ENCODE measurements at places on chromosomes 6 and 20.
A peak's percentile ranks its signal among the peaks of the same experiment; 100 is the strongest.

DNA sequence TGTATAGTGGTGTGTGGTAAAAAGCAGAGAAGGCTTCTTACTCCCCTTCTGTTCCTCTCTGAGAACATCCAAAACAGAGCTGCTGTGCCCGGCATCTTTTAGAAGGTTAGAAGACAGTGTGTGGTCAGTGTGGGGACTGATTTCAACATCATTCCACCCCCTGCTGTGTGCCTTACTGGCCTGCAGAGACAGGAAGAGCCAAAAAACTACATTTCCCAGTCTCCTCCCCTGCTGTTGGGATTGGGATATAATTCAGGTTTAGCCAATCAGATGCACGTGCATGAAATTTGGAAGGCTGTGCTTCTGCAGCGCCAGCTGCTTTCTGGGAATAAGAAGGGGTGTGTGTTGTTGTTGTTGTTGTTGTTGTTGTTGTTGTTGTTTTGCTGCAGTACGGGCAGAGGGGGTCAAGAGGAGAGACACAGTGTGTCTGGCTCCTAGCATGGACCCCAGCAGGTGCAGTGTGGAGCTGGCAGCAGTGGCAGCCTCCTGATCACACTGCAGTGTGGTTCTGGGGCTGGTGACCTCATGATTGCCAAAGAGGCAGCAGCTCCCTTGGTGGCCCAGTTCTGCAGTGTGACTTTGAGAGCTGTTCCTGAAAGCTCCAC is 74.7 kb downstream of the MRPL14 start:
- DNase-seq: no peak

DNA sequence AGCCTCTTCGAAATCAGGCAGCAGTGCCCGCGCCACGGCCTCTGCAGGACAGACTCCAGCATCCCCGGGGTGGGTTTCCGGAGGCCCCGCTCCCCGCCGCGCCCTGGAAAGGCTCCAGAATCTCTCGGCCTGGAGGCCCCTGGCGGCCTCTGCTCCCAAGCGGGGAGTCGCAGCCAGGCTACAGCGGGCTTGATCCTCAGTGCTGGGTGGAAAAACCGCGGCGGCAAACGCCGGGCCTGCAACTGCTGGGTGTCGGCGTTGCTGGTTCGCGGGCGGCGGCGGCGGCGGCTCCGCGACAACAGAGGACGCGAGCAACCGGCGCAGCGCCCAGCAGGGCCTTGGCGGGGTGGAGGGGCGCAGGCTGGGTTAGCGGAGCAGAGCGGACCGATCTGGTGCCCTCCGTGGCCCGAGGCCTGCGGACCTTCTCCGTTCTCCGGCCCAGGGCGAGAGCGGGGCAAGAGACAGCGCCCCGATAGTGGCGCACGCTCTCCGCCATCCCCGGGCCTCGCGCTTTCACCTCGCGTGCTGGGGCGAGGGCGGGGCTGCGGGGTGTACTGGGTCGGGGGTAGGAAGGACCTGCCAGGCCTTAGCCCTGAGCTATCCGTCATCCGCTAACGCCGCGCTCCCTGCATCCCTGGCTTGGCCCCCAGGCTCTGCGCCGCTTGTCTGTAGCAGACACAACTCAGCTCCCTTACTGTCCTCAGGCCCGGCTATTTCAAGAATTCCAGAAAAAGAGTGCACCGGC is 3.4 kb upstream of the ZNF292 start:
- DNase-seq: peak; percentile 77

- DNase-seq: no peak
Observed at GRCh38 chr6:3940703-3941102, 91.5 kb downstream of the FAM50B start.

DNA sequence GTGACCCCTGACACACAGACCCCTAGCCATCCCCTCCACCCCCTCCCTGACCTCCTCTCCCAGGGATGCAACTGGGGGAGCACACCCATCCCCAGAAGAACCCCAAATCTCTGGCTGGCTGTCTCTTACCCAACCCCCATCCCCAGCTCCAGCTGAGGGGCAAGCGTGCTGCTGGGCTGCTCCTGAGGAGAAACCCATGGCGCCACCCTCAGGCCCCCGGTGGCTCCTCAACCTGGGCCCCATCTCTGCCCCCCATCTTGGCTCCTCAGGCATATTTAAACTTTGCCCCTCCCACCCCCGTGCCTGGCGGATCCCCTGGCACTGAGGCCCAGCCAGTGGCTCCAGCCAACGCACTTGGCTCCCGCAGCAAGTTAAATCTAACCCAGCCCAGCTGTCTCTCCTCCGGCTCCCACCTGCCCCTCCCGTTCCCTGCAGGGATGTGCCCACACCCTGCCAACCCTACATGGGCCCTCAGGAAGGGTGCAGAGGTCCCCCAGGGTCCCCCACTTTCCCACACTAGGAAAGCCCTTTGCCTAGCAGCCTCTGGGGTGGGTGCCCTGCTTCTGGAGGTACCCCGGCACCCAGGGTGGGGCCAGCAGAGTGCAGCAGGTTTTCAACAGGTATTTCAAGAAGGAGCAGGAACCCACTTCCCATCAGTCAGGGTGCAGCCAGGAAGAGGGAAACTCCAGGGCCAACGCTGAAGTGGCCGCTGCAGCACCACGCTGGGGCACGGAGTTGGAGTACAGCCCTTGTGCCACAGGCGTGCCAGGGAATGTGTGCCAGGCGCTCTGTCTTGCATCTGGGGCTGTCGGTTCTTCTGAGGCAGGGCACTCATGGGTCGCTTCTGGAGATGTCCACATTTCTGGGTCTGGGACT is 5.3 kb upstream of the OSBPL2 start:
- no peak for DNase-seq

GRCh38 chr6:15755526-15755925 is 92.7 kb upstream of the DTNBP1 start:
- no peak for DNase-seq

DNA sequence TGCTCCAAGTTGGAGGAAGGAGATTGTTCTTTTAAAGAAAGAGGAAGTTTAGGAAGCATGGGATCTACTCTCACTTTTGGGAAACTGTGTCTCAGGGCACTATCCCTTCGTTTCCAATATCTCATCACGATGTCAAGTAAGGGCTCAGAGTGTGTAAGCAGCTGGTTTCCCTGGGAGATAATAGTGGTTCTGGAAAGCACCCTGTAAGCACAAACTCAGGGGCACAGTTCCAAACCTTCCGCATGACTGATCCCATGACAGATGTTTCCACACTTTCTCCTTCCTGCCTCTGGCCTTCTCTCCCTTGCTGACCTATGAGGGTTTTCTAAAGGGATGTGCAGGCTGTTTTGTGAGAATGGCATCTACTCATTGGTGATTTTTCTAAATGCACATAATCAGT is 33.9 kb downstream of the ADTRP start:
- no peak for DNase-seq

- no peak for DNase-seq
Observed at GRCh38 chr6:15626878-15627674, 35.8 kb downstream of the DTNBP1 start.

DNA sequence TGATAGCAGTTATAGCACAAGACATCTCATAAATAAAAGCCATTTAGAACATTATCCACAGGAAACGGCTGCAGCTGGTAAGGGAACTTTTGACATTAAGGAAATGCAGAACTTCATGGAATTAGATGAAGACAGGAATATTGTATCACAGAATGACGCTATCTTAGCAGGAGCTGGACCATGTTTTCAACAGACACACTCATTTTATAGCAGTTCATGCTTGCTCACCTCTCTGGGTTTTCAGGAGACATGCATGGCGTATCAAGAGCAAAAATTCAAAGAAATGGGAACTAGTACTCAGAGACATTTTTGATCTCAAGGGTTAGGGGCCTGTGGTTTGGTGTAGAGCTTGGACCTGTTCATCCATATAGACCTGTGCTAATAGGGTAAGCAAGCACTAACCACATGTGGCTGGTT is 125.0 kb downstream of the FYN start:
- no peak for DNase-seq

GRCh38 chr6:135743476-135743875 is 108.0 kb upstream of the PDE7B start:
- DNase-seq: no peak

GRCh38 chr6:75101896-75102295 is 104.0 kb downstream of the COL12A1 start:
- no peak for DNase-seq

GRCh38 chr6:75743971-75744370 is 5.1 kb upstream of the MYO6 start:
- DNase-seq: no peak

GRCh38 chr6:21494505-21494904 is 99.0 kb upstream of the SOX4 start:
- DNase-seq: no peak

GRCh38 chr6:157283900-157284737 is 39.2 kb downstream of the TMEM242 start:
- DNase-seq: no peak

- DNase-seq: no peak
Observed at GRCh38 chr20:57291003-57291402, 24.6 kb upstream of the BMP7 start.

- DNase-seq: no peak
Observed at GRCh38 chr6:75922226-75922625, 150.2 kb downstream of the IMPG1 start.

DNA sequence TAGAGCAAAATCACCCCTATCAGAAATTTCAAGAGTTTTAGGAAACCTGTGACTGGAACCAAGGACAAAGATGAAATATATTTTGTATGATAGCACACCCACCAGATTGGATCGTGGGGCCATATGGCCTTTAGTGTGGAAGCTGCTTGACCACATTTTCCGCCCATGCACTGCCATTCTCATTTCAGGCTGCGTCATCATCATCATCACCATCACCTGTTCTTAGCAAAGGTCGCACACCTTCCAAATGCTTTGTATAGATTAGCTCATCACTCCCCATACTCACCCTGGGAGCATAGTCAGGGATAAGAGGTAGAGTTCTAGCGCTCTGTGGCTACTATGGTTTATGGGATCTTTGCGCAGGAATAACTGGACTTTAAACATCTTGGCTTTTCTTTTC is 185.7 kb downstream of the MTHFD1L start:
- DNase-seq: peak; percentile 29

DNA sequence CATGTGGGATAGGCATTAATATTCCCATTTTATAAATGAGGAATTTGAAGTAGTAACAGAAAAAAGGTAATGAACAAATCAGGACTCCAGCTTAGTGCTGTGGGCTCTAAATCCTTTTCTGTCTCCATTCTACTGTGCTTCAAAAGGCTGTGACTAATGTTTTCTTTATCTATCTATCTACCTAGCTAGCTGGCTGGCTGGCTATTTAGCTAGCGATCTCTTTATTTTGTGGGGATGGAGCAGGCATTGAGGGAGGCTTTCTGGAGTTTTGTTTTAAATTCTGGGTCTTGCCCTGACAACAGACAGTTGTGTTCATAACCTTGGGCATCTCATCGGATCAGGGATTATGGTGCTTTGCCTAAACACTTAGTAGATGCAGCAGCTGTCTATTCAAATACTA is 139.2 kb downstream of the SOX4 start:
- no peak for DNase-seq

DNA sequence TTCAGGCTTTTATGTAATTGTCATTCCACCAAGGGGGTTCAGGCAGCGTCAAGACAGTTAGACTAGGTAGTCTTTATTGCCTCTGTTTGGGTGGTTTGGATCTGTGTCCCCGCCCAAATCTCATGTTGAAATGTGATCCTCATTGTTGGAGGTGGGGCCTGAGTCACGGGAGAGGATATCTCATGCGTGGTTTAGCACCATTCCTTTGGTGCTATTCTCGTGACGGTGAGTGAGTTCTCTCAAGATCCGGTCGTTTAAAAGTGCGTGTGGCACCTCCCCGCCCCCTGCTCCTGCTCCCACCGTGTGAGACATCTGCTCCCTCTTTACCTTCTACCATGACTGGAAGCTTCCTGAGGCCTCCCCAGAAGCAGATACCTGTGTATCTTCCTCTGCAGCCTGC is 51.3 kb upstream of the FOXC1 start:
- no peak for DNase-seq

- no peak for DNase-seq
Observed at GRCh38 chr20:6519556-6519955, 247.9 kb upstream of the BMP2 start.
